ENCODE measurements at places on chromosomes 12 and 14.

GRCh38 chr14:101061411-101062064 is 158.0 kb upstream of the RTL1 start:
- DNase-seq = no peak

DNA sequence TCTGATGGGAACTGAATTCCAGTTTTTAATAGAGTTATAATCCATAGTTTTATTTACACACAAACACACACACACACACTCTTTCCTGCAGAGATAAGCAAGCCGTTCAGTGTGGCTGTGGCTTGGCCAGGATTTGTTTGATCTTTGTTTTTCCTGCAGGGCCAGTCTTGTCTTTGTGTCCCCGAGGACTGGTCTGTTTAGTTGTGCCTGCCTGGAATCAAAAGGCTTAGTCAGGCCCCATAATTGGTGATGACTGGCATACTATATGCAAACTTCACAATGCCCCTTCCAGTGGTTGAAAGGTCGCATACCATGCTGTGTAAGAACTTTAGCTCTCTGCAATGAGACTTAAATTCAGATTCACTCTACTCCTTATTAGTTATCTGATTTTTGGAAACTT is 26.0 kb downstream of the WBP11 start:
- DNase-seq = no peak

DNA sequence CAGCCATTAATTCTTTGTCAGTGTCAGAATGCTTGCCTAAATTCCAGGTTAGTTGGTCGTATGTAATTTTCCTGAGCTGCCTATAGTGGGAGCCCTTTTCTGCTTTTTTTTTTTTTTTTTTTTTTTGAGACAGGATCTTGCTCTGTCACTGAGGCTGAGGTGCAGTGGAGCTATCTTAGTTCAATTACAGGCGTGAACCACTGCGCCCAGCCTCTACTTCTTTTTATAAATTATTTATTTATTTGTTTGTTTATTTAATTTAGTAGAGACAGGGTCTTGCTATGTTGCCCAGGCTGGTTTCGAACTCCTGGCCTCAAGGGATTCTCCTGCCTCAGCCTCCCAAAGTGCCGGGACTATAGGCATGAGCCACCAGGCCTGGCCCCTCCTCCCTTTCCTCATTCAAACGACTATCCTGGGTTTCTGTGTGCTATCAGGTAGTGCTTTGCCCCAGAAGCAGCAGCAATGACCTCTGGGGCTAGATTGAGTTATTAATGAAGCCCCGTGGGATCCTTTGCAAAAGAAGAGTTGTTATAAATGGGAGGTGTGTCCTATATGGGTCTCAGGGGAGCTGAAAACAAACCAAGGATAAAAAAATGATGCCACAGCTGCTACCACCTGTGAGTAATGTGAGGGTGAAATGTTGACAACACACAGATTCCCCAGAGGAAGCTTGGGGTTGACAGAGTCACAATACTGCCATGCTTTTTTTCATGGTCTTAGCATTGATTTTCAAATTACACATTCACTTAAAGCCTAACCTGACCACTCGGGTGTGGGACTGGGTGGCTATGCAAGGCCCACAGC is 34.6 kb upstream of the NFKBIA start:
- DNase-seq = no peak

DNA sequence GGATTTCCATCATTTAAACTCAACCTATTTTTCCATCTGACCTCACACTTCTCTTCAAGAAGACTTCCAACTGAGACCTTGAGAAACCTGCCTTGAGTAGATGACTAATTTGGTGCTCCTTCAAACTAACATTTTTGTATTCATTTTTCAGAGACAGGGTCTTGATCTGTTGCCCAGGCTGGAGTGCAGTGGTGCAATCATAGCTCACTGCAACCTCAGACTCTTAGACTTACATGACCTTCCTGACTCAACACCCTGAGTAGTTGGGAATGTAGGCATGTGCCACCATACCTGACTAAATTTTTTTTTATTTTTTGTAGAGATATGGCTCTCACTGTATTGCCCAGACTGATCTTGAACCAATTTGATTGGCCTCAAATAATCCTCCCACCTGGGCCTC is 389.9 kb downstream of the PDZRN4 start:
- no peak for DNase-seq

GRCh38 chr12:110533607-110534006 is 31.5 kb downstream of the RAD9B start:
- DNase-seq = no peak

GRCh38 chr14:103122947-103123633 is at the start of gene TNFAIP2:
TSS of gene TNFAIP2 (plus strand) at chr14:103123461. CDS start at chr14:103126458, 2,997 bp downstream.
- peak; percentile 54 for DNase-seq

DNA sequence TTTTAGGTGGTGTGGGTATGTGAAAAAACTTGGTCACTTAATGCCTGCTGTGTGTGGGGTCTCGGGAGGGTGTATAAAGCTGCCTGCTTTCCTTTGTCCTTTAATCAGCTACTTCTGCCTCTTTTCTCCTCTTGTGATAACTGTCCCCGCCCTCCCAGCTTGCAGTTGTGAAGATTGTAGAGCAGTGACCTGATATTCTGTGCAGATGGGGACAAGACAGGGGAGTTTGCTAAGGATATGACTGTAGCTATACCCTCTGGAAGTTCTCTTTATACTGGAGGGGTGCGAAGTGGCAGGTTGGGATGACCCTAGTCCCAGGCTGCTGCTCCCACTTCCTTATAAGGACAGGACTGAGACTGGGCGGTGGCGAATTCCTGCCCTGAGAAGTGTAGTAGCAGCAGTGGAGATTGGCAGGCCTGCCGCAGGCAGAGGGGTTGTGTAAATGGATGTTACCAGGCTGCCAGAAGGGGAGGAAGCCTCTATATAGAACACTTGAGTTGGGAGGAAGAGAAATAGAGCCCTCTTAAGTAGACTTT is 835 bp downstream of the MYL6 start:
- peak; percentile 95 for DNase-seq

DNA sequence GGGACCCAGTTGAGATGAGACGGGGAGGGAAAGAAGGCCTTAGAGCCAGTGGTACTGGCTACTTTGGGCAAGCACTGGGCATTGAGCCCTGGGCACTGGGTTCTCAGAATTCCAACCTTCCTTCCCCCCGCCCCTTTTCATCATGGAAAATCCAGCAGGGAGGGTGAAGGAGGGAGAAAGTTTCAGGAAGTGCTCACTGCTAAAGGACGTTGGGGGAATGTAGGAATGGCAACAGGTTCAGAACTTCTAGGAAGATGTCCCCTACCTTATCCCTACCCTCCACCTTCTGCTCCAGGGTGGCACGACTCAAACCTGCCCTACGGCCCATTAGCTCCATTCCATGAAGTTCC is 4.2 kb upstream of the TNS2 start:
- DNase-seq = no peak

- no peak for DNase-seq
These were observed 91.8 kb downstream of the EML1 start for GRCh38 chr14:99884834-99885648.

- DNase-seq = no peak
These were observed 64.4 kb downstream of the TMX1 start for GRCh38 chr14:51304438-51304837.

DNA sequence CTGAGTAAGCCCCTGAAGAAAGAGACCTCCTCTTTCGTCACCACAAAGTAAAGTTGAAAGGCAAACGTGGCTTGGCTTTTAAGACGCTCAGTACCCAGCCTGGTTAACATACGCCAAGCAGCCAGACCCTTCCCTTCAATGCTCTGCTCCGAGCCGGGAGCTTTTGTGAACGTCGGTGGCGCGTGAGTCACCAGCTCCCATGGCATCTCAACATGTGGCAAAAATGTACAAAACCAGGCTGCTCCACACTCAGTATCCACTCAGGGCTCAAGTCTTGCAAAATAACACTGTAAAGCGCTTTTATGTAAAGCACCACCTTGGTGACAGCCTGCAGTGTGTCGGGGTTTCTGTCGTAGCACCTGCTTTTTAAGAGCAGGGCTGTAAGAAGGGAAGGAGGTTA is 89.0 kb downstream of the SETD3 start:
- DNase-seq = no peak

DNA sequence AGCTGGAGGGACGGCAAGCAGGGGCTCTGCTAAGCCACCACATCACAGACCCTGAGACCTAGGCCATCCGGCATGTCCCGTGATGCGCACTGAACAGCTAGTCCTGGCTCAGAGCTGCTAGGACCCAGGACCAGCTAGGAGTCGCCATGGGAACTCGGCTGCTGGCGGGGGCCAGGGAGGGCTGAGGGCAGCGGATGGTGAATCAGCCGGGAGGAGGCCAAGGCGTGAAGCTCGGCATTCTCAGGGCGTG is 5.1 kb downstream of the AHNAK2 start:
- DNase-seq = peak; percentile 67

DNA sequence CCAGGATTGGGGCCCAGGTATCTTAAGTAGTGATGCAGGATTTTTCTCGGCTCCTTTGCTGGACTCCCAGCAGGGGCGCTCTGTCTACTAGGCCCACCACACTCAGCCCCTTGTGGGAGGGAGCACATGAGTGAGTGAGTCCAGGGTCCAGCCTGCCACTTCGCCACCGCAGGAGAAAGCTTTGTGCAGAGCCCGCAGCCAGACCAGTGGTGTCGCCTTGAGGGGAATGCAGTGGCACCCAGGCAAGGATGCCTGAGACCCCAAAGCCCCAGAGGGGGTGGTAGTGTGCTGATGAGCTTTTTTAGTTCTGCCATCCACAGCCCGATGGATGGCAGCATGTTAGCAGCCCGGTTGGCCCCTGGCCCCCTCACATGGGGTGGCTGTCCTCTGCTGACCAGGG is 5.4 kb upstream of the MRPS35 start:
- DNase-seq = no peak

GRCh38 chr12:115790526-115790925 is 487.0 kb downstream of the MED13L start:
- no peak for DNase-seq

GRCh38 chr14:36585100-36585499 is 2.7 kb upstream of the NKX2-8 start:
- no peak for DNase-seq

DNA sequence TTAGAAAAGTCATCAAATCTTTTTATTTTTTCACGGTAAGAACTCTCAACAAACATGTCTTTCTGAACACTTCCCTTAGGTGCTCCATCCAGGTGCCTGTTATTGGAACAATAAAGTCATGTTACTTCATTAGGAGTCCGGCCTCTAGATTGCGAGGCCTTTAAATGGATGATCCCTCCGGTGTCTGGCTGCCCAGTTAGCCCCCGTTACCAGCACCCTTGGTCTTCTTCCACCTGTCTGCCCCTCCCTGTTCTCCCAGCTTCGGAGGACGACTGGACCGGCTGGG is 593 bp upstream of the PA2G4 start:
- DNase-seq = no peak

DNA sequence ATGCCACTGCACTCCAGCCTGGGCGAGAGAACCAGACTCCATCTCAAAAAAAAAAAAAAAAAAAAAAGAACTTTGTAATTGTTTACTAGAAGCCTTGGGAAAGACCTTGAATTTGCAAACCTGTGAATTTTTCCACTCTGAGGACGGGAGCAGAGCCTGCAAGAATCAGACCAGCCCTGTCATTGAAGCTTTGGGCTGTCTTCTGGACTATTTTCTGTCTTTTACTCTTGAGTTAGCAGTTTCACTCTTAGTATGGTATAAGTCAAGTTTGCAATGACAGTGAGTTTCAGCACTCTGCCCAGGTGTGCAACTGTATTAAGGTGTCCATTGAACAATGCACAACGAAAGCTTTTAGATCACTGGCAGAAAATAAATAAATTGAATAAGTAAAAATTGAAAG is 81.4 kb upstream of the KRAS start:
- no peak for DNase-seq

- no peak for DNase-seq
These were observed 265.5 kb downstream of the ZFP36L1 start for GRCh38 chr14:68527329-68527851.

DNA sequence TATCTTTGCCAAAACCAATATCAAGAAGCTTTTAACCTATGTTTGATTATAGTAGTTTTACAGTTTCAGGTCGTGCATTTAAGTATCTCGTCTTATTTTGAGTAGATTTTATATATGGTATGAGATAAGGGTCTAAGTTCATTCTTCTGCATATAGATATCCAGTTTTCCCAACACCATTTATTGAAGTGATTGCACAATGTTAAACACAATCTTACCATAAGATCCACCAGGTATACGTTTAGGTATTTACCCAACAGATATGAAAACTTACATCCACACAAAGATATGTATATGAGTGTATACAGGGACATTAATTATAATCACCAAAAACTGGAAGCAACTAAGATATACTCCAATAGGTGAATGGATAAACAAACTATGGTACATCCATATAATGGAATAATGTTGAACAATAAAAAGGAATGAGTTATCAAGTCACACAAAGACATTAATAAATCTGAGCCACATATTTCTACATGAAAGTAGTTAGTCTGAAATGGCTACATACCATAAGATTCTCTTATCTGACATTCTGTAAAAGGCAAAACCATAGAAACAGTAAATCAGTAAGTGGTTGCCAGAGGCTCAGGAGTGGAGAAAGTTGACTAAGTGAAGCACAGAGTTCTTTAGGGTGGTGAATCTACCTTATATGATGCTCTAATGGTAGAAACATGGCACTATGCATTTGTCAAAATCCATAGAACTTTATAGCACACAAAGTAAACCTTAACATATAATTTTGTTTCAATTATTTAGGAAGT is 222.6 kb downstream of the NUAK1 start:
- DNase-seq = no peak

GRCh38 chr12:6018265-6018664 is 73.2 kb upstream of the ANO2 start:
- DNase-seq = no peak

DNA sequence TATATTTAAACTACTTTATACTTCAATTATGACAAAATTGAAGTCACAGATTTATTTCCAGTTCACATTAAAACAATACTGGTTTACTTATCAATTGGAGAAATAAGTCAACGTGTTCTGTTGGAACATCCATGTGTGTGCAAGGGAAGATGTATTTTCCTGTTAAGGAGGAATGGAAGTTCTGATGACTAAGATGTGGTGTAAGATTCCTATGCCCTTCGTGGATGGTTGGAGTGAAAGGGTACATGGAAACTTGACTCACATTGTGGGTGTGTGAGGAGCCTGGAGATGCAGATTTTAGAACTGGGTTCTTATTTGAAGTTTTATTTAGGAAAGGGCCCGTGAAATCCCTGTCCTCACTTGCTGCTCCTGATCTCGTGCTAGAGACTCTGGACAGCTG is 95.3 kb downstream of the CATSPERB start:
- DNase-seq = no peak

DNA sequence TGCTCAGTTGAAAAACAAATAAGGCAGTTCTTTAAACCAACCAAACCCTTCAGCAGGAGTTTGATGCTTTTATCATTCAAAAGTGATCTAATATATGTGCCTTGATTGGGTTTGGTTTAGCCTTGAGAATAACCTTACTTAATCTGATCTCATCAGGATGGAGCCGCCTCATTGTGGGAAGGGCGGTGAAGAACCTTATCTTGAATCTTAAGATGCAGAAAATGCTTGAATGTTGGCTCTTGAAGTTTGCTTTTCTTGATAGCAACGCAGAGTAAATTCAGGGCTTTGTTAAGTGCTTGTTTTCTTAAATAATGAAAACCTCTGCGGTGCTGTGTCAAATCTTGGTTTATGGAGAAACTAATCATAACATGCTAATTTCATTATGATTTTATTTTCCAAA is 138.2 kb downstream of the MON2 start:
- DNase-seq = no peak

- no peak for DNase-seq
These were observed 91.0 kb upstream of the FOXN3 start for GRCh38 chr14:89507926-89508460.
